ENCODE measurements at places on chromosomes 5 and 9.

- no peak for DNase-seq
Measured at GRCh38 chr5:23001120-23001519, 148.0 kb upstream of the CDH12 start.

- no peak for DNase-seq
Measured at GRCh38 chr9:93268551-93269314, 84.8 kb downstream of the WNK2 start.

DNA sequence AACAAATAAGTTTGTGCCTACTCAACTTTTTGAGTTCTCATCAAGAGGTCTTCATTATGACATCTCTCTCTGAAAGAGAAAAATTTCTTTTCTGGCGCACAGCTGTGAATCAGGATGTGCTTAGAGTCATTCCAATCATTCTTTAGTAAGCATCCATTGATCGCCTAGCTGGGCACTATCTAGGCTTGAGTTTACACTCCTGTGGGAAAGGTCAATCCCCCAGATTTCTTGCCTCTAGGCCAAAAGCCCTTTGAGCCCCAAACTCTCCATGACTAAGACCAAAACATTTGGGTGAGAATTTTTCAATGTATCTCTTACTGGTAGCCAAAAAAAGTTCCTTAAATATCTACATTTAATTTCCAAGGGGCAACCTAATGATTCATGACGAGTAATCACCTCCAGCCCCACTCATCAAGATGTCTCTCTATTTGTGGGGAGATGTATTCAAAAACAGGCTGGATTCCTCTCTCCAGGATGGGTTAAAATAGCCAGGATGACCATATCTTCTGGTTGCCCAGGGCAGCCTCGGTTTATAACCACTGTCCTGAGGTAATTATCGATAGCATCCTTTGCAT is 101.7 kb downstream of the GNA14 start:
- no peak for DNase-seq

DNA sequence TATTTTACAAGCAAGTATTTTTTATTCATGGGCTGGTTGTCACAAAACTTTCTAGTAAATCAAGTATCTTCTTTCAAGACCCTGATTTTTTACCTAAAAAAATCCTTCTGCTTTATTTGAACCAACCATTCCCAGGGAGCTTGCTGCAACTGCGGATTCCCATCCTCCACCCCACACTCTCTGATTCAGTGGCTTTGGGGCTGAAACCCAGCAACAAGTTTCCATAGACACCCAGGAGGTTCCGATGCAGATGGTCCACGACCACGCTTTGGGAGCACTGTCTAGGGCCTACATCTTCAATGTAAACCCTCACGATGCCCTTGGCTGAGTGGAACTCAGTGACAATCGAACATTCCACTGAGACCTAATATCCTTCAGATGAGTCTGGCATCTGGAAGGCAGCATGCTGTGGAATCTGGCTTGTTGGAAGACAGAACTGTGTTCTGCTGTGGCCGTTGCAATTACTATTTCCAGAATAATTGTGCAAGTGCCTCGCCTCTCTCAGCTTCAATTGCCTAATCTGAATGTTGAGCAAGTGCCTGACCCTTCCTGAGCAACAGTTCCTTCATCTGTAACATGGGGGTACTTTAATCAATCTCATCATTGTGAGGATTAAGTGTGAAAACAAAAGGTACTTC is 105.1 kb downstream of the INSYN2B start:
- no peak for DNase-seq

GRCh38 chr9:134413890-134414623 is 87.8 kb downstream of the RXRA start:
- peak; percentile 20 for DNase-seq

- no peak for DNase-seq
Measured at GRCh38 chr9:125323615-125324014, 62.0 kb downstream of the GAPVD1 start.

DNA sequence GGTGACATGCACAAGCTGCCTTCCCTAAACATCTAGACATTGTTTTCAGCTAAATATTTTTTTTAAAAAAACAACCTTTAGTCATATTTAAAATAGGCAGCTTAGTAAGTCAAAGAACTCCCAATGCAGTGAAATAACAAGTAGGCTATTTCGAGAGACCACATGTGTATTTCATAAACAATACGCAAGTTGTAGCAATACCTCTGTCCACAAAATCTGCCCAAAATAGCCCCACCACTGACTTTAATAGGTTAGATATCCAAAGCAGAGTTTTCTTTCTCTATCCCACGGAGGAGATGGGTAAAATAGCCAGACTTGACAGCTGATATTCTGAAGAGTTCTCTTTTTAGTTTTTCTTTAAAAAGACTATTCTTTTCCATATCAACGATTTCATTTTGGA is 1.2 kb downstream of the SLC24A2 start:
- no peak for DNase-seq

GRCh38 chr9:97555164-97555563 is 53.7 kb downstream of the TMOD1 start:
- no peak for DNase-seq

GRCh38 chr9:138011951-138012500 is 134.4 kb downstream of the CACNA1B start:
- no peak for DNase-seq

DNA sequence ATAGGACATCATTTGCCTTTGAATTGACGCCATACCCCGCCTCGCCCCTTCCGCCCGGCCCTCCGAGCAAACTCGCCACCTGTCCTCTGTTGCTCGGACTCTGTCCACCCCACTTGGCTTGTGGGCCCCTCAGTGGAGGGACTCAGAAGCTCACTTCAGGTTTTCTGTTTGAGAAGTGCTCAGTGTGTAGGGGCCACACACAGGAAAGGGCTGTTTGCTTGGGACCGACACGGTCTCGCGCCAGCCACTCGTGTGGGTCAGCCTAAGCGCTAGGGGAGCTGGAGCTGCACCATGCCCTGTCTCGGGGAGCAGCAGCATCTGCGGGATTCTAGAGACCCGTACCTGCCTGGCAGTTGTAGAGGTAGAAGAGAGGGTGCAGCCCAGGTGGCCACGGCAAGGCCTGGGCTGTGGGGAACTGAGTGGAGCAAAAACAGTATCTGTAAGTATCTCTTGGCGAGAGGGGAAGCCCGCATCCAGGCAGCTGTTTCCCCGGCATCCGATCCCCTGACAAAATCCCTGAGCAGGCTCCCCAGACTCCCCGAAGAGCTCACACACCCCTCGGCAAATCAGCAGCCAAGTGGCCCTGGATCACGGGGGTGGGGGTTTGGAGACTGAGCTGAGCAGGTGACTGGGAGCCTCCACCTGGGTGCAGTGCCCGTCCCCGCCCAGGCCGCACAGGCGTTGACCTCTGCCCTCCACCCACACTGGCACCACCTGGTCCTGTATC is 52.2 kb downstream of the COL5A1 start:
- DNase-seq = no peak

DNA sequence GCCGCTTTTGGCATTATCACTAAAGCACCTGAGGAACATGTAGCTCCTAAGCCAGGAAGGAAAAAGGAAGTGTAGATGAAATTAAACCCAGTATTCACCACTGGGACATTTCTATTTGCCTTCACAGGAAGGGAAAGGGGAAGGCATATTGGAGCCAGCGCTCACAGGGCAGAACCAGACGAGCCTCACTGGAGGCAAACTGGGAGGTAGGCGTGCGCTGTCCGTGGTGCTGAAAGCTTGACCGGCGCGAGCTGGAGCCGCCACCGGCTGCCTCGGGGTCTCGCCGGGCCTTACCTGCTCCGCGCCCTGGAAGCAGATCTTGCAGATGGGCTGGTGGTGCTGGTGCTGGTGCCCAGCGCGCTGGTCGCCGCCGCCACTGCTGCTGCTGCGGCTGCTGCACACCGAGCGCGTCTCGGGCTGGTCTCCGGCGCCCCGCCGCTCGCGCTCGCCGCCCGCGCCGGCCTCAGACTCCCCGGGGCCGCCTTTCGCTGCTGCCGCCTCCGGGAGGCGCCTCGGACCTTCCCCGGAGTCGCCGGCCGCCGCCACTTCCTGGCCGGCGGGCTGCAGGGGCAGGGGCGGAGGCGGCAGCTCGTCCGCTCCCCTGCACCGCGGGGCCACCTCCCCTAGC is 732 bp downstream of the MARCHF11 start:
- peak; percentile 96 for DNase-seq

DNA sequence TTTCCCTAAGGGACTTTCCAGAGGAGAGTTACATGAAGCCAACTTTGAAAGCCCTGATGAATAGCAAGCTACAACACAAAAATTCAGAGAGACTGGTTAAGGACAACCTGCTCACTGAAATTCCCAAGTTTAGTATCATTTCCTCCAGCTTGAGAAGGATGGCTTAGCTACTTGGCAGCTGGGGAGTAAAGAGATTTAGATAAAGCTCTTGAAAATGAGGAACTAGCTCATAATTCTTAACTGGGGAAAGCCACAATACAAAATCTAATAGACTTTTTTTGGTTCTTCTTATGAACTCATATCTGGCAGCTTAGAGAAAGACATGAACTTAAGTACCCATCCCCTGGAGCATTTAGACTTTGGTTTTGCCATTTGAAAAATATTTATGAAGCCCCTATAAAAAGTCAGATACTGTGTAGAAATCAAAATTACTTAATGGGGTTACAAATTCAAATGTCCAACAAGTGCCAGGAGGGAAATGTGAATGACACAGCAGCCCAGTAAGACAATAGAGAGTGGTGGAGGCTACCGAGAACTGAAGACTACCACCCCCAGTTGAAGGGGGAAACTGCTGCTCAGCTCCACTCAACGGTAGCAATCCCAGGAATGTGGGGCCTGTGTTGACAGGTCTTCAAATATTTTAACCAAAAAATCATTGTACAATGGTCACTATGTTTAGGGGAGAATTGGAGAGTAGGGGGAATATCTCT is 79.4 kb upstream of the ADRB2 start:
- no peak for DNase-seq

GRCh38 chr9:84068872-84069271 is 88.3 kb downstream of the RMI1 start:
- DNase-seq = no peak

GRCh38 chr9:130041648-130042405 is 1.2 kb downstream of the FNBP1 start:
- peak; percentile 33 for DNase-seq

GRCh38 chr5:55530669-55531068 is 4.1 kb downstream of the PLPP1 start:
- DNase-seq = peak; percentile 56

DNA sequence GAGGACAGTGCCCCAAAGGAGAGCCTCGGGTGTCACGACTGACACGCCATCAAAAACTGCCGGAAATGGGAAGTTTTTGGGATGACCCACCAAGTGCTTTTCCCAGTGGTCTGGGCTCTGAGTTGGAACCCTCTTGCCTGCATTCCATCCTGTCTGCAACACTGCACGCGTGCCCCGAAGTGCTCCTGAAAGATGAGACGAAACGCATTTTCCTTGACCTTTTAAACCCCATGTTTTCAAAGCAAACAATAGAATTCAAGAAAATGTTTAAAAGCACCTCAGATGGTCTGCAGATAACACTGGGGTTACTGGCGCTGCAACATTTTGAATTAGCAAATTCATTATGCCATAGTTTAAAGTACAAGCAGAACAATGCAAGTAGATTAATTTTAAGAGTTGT is 92.9 kb downstream of the ANKRD18A start:
- peak; percentile 50 for DNase-seq

DNA sequence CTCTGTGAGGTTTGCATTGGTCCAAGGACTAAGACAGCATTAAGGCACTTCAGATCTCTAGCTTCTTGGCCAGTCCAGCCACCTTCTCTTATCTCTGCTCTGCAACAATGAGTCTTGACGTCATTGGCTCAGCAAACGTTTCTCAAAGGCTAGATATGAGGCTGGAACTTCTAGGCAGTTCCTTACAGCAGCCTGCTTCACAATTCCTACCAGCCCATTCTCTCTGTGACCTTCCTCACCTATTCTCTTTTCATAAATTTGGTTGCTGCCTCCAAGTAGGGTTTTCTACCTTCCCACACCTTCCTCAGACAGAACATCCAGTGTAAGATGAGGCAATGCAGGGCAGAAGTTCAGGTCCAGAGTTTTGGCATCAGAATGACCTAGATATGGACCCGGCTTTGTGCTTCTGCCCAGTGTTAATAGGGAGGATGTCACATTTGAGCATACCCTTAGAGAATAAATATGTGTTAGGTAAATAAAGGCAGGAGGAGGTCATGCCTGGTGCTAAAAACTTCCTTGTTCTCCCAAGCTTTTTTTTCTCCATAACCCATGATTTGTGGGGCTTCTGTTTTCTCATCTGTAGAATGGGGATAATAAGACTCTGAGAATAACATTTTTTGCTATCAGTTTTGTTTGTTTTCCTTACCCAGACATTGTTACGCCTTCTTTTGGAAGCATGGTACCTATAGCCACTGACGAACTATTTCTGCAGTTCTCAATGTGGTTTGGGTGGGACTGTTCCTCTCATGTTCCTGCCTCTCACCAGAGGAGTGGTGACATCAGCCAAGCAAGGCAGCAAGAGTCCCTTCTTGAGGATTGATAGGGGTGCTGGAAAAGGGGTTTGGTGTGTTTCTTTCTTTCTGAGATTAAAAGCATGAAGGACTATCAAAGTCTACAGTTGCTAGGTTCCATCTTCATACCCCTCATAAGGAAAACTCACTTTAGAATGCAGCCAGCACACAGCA is 220.6 kb upstream of the TRIM32 start:
- no peak for DNase-seq

DNA sequence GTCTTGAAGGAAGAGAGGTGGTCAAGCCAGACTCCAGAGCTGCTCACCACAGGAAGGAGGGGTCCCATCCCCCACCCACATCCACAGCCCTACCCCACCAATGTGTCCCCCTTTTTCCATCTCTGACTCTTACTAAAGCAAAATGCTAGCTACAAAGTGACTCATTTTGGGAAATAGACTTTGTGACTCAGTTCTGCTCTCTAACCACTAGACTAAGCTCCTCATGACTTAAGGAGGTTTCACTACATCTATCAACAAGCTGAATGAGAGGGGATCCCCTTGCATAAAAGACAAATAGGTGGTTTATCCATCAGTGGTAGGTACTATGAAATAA is 35.1 kb upstream of the ADRB2 start:
- no peak for DNase-seq

GRCh38 chr9:131447600-131447999 is 53.7 kb downstream of the PRRC2B start:
- DNase-seq = no peak

DNA sequence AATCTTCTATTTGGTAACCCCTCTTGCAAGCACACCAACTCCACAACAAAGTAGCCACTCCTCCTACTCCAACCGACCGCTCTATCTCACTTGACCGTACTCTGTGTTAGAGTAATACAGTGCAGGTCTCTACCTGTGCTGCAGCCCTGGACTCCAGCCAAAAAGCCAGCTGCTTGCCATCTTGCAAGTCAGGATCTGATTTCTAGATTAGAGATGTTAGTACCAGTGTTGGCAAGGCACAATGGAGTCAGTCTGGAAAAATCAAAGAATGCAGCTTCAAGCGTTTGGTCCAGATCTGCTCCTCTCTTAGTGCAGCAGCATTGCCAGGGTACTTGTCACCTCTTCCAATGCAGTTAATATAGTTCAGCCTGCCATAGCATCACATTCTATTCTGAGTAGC is 477.6 kb downstream of the ZSWIM6 start:
- DNase-seq = no peak

All from ELF-1 (cell line).